IMR-90 (cell line): ENCODE measurements at places on chromosomes 12 and 14. TPM values are rescaled to one million over a fixed set of nuclear protein-coding genes. Genes with fewer than 3 reads are reported as not detected.
A peak's percentile ranks its signal among the peaks of the same experiment; 100 is the strongest.

DNA sequence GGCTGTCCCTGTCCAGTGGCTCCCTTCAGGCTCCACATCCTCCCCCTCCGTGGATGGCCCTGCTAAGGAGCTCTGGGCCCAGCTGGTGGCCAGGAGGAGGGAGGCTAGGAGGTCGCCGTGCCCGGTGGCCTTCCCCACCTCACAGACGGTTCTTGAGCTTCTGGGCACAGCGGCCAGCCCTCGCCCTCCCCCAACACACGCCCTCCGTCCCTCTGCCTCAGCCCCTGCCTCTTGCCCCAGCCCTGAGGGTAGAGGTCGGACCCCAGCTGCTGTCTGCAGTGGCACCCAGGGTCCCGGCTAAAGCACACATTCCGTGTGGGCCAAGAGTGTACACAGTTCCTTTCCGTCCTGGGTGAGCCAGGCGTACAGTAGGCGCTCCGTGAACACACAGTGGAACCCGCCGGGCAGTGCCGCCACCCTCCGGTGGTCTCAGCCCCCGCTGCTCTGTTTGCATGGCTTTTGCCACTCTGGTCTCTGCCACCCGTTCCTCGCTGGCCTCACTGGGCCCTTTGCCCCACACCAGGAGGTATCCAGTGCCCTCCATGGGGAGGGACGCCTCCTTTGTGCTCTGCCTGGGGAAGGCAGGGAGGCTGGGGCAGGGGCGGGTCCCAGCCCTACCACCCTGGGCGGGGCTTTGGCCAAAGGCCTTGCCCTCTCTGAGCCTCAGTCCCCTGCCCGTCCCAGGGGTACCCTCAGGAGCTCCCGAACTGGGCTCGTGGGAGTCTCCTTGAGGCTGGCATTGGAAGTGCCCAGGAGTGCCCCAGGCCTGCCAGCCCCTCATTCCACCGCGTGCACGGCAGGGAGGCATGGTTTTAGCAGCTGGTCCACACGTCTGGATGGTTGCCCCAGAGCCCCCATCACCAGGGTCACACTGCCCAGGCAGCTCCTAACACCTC lies 13.0 kb downstream of the TRMT61A start:
- peaks cover 24% of the 10 kb centered on the region for H3K4me1 ChIP-seq
- no peak overlapping the region for H3K4me3 ChIP-seq
- H3K27ac ChIP-seq, result peak overlapping the region; percentile 9; the same call in 1 of the 2 replicates
- no peaks in the 10 kb centered on the region for H3K27me3 ChIP-seq
- no peak for DNase-seq

DNA sequence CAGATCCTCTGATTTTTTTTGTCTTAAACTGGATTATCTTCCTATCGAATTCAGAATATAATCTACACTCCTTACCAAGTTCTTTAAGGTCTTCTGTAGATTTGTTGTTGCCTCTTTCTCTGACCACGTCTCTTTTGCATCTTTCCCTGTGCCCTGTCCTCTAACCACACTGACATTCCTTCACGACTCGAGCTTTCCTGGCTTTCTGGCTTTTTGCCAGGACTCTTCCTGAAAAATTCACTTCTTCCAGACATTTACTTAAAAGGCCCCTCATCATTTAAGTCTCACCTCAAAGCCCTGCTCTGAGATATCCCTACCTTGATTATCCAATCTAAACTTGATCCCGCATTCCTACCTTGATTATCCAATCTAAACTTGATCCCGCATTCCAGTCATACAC lies 422.3 kb upstream of the DCN start:
- no peaks in the 10 kb centered on the region for H3K4me1 ChIP-seq
- H3K4me3 ChIP-seq, result no peak overlapping the region
- H3K36me3 ChIP-seq, result no peaks in the 10 kb centered on the region
- no peak overlapping the region for H3K27ac ChIP-seq
- H3K27me3 ChIP-seq, result no peaks in the 10 kb centered on the region; the same call in 1 of the 2 replicates

- peak; percentile 38 for DNase-seq
- H3K36me3 ChIP-seq, result no peaks in the 10 kb centered on the region
- H3K27ac ChIP-seq, result no peak overlapping the region
- peaks cover 15% of the 10 kb centered on the region for H3K4me1 ChIP-seq
- no peaks in the 10 kb centered on the region for H3K27me3 ChIP-seq
- H3K4me3 ChIP-seq, result no peak overlapping the region
Observed at GRCh38 chr12:93979189-93979588, 169.2 kb upstream of the PLXNC1 start.

The BCL11B gene
- total RNA-seq, result under 0.01 TPM in 2 replicates

DNA sequence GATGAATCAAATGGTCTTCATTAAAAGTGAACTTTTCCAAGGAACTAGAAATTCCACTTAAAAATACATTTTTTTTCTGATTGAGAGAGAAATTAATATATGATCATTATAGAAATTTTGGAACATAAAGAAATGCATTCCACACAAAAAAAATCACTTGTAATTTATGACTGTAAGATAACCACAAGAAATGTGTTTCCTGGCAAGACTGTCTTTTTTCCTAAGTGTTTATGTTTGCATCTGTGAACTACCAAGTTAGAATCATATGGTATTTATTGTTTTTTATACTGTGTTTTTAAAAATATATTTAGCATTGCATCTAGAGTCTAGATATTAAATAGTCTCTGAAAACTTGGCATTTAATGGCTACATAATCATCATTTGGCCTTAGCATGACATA lies 726.8 kb downstream of the BCL11B start:
- H3K27me3 ChIP-seq, result no peaks in the 10 kb centered on the region
- H3K36me3 ChIP-seq, result no peaks in the 10 kb centered on the region
- H3K4me3 ChIP-seq, result no peak overlapping the region
- no peaks in the 10 kb centered on the region for H3K4me1 ChIP-seq
- no peak for DNase-seq
- H3K27ac ChIP-seq, result no peak overlapping the region

DNA sequence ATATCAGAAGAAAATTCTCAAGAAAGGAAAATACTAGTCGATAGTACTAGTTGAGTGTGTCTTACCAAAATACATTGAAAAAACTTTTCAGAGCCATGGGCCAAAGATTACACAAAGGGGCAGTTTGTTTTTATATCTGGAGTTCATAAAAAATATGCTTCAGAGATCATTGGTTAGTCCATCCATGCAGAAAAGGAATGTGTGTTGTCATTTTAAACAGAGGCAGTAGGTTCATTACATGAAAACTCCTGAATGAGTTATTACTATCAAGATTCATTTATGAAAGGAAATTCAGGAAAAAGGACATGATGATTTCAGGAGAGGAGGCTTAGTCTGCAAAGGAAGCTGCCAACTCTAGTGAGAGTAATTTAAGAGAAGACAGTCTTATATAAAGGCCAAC lies 354.8 kb downstream of the AEBP2 start:
- no peaks in the 10 kb centered on the region for H3K27me3 ChIP-seq
- H3K27ac ChIP-seq, result no peak overlapping the region
- H3K36me3 ChIP-seq, result no peaks in the 10 kb centered on the region
- no peak overlapping the region for H3K4me3 ChIP-seq
- no peak for DNase-seq

DNA sequence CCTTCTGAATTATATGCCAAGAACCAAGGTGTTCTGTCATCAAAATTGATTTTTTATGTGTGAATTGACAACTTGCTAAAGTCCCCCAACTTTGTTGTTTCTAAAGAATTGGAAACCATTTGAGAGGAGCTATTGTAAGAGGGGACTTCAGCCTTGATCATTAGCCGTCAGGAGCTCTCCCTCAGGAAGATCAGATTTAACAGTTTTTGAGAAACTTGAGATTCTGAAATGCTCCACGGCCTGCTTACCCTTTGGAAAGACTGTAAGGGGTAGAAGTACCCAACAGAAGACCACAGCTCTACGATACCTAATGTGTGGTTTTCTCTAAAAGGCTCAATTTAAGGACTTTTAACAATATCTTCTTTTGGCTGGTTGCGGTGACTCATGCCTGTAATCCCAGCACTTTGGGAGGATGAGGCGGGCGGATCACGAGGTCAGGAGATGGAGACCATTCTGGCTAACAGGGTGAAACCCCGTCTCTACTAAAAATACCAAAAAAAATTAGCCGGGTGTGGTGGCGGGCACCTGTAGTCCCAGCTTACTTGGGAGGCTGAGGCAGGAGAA lies 51.1 kb downstream of the BAZ2A start:
- no peak overlapping the region for H3K27ac ChIP-seq
- no peak overlapping the region for H3K4me3 ChIP-seq
- H3K36me3 ChIP-seq, result peaks cover 47% of the 10 kb centered on the region

The POLE2 gene
- total RNA-seq, result 12.2 and 18.1 TPM in 2 replicates

The PPP1R36 gene
- total RNA-seq, result 0.28 and 0.54 TPM in 2 replicates

The POP5 gene
- 66.1 and 69.5 TPM in 2 replicates for total RNA-seq

- no peak overlapping the region for H3K27ac ChIP-seq
- no peak for DNase-seq
- H3K27me3 ChIP-seq, result no peaks in the 10 kb centered on the region
- H3K4me3 ChIP-seq, result no peak overlapping the region
Observed at GRCh38 chr14:21988413-21988812, 314.8 kb upstream of the OR4E1 start.

- no peaks in the 10 kb centered on the region for H3K36me3 ChIP-seq
- H3K27me3 ChIP-seq, result no peaks in the 10 kb centered on the region
- no peak within 1 kb of the TSS for H3K27ac ChIP-seq
- no peak for DNase-seq
- no peak within 1 kb of the TSS for H3K4me3 ChIP-seq
- H3K4me1 ChIP-seq, result no peaks in the 10 kb centered on the region
Observed at GRCh38 chr12:109115758-109116610, at the start of gene ACACB. ACACB (plus strand) TSS chr12:109116587; CDS start chr12:109139406, 22,819 bp downstream.

DNA sequence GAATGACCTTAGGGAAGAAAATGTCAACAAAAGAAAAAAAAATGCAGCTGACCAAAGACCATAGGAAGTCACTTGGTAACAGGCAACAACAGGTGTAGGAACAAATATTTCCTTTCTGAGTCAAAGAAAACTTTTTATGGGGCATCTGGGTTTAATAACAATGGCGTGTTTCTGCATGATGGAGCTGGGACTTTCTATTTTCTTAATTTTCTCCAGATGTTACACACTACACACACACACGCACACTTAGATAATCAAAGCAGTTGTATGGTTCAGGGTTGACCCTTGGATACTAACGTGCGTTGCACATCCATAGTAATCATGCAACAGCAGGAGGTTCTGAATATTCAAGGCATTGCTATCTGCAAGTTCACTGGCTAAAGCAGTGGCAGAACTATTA lies 47.9 kb upstream of the NTF3 start:
- no peaks in the 10 kb centered on the region for H3K36me3 ChIP-seq
- DNase-seq, result no peak
- H3K27me3 ChIP-seq, result peaks cover 22% of the 10 kb centered on the region
- no peaks in the 10 kb centered on the region for H3K4me1 ChIP-seq
- H3K4me3 ChIP-seq, result no peak overlapping the region
- no peak overlapping the region for H3K27ac ChIP-seq

DNA sequence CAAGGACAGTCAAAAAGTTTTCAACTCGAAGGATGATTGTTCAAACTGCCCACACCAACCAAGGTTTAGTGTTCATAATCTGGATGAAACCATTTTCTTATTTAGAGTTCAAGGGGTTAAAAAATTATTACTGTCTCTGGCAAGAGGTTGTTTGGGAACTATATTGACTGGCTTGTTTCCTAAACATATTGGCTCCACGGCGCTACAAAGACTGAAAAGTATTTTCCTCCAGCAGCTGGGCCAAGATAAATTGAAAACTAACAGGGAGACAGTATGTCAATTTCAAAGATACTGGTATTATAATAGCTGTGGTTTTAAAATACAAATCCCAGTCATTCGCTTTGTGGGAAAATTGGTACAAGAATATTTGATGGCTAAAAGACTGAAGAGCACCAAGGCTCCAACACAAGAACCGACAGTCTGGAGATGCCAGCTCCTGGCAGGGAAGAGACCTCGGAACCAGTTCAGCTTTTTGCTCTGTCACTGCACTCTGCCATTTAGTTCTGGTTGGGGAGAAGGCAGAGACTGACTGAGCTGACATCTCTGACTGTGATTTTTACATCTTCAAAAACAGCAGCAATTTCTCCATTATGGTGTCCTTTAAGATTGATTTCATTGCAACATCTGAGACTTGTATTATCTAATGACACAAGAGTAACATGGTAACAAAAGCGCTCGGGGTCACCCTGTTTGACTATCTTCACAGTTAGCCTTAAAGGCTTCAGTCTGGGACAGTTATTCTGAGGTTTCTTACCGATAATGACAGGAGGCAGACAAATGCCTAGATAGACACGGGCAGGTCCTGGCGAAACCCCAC lies 62.0 kb downstream of the ST8SIA1 start:
- no peak for DNase-seq
- no peak overlapping the region for H3K4me3 ChIP-seq
- H3K27me3 ChIP-seq, result no peaks in the 10 kb centered on the region
- no peak overlapping the region for H3K27ac ChIP-seq
- no peaks in the 10 kb centered on the region for H3K36me3 ChIP-seq

- H3K4me3 ChIP-seq, result peak overlapping the region; percentile 60
- peak; percentile 33 for DNase-seq
- 0 out of 2 replicates have a peak, but pooled peaks cover 2% of the 10 kb centered on the region for H3K4me1 ChIP-seq
- peak overlapping the region; percentile 97 for H3K27ac ChIP-seq
- H3K36me3 ChIP-seq, result no peaks in the 10 kb centered on the region
- H3K27me3 ChIP-seq, result no peaks in the 10 kb centered on the region
Observed at GRCh38 chr14:39431416-39432178, 636 bp downstream of the FBXO33 start.

The TMEM63C gene
- total RNA-seq, result under 0.01 TPM in 1 of 2 replicates, not detected in the other

GRCh38 chr12:124441443-124442194 lies 125.8 kb downstream of the NCOR2 start:
- peak overlapping the region; percentile 79 for H3K27ac ChIP-seq
- peak; percentile 92 for DNase-seq
- no peaks in the 10 kb centered on the region for H3K27me3 ChIP-seq
- H3K4me3 ChIP-seq, result no peak overlapping the region
- peaks cover 26% of the 10 kb centered on the region for H3K4me1 ChIP-seq

The ARHGEF25 gene
- 6.3 and 7.8 TPM in 2 replicates for total RNA-seq

GRCh38 chr14:104927432-104927816 lies 2.7 kb downstream of the PLD4 start:
- DNase-seq, result no peak
- H3K4me3 ChIP-seq, result no peak overlapping the region
- H3K27ac ChIP-seq, result no peak overlapping the region
- H3K36me3 ChIP-seq, result no peaks in the 10 kb centered on the region
- peaks cover 29% of the 10 kb centered on the region; the same call in 1 of the 2 replicates for H3K27me3 ChIP-seq
- H3K4me1 ChIP-seq, result no peaks in the 10 kb centered on the region; the same call in 1 of the 2 replicates

The WNT1 gene
- not detected in 2 replicates for total RNA-seq

DNA sequence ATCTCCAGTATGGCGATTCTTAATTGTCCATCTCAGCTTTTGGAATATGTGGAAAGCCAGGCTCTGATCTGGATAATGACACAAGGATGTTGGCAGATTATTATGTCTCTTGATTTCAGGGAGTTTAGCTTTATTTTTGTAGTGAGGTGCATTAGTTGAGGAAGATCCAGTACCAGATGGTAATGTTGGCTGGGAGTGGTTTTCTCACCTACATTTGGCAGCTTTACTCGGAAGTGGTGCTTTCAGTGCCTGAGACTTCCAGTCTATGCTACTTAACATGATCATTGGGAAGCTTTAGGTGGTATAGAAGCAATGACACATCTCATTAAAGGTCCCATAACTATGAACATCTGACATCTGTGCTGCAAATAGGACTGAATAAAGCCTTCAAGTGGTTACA lies 7.5 kb downstream of the SLC15A5 start:
- DNase-seq, result no peak
- H3K4me1 ChIP-seq, result no peaks in the 10 kb centered on the region
- H3K27ac ChIP-seq, result no peak overlapping the region
- no peak overlapping the region for H3K4me3 ChIP-seq

- no peak overlapping the region for H3K27ac ChIP-seq
- no peaks in the 10 kb centered on the region for H3K4me1 ChIP-seq
- H3K36me3 ChIP-seq, result no peaks in the 10 kb centered on the region
Observed at GRCh38 chr14:105862581-105863239, 336.3 kb downstream of the TMEM121 start.

The GPHN gene
- total RNA-seq, result 7.2 and 8.1 TPM in 2 replicates

The SPIC gene
- not detected in 2 replicates for total RNA-seq

- no peaks in the 10 kb centered on the region for H3K36me3 ChIP-seq
- H3K27me3 ChIP-seq, result no peaks in the 10 kb centered on the region
- no peak overlapping the region for H3K4me3 ChIP-seq
- 0 out of 2 replicates have a peak, but pooled peaks cover 2% of the 10 kb centered on the region for H3K4me1 ChIP-seq
- no peak for DNase-seq
Observed at GRCh38 chr12:74897425-74898211, 312.0 kb downstream of the KCNC2 start.
